ENCODE measurements at places on chromosomes 12 and 14. TPM values are rescaled to one million over a fixed set of nuclear protein-coding genes. Genes with fewer than 3 reads are reported as not detected.

DNA sequence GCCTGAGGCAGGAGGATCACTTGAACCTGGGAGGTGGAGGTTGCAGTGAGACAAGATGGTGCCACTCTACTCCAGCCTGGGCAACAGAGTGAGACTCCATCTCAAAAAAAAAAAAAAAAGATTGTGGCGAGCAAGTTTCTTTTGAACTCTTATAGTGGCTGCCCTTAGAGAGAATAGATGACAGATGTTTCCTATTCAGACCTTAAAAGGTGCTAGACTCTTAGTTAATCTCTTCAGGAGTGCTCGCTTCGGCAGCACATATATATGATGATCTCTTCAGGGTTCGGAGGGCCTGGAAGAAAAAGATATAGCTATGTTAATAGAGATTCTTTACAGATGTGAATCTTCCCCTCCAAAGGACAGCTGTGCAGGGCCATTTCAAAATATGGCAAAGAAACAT, 73.1 kb upstream of the AMN1 start:
- no peak overlapping the region for H3K4me3 ChIP-seq
- no peak for DNase-seq
- H3K27ac ChIP-seq = peak overlapping the region; percentile 21
- H3K4me1 ChIP-seq = peaks cover 46% of the 10 kb centered on the region
- H3K36me3 ChIP-seq = peaks cover 20% of the 10 kb centered on the region
- no peaks in the 10 kb centered on the region for H3K27me3 ChIP-seq

GRCh38 chr14:99806836-99807235, 13.6 kb downstream of the EML1 start:
- H3K36me3 ChIP-seq = no peaks in the 10 kb centered on the region
- no peak overlapping the region for H3K27ac ChIP-seq
- no peaks in the 10 kb centered on the region for H3K4me1 ChIP-seq
- H3K27me3 ChIP-seq = peaks cover 22% of the 10 kb centered on the region
- no peak for DNase-seq

DNA sequence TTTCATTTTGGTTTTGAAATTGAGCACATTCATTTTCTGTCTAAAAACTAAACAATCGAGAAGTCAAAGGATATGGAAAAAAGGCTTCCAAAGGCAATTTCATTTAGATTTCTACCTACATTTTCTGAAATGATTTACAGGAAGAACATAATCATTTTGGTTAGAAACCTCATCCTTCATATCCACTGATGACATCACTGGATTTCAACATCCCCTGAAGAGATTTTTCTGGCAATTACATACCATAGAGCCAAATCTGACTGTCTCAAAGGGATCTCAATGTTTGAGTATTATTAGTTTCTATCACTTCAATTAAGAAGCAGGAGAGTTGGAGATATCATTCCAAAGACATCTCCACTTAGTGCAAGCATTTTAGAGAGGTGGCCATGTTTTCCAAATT, 137.8 kb downstream of the TTC7B start:
- peak overlapping the region; percentile 97 for H3K27ac ChIP-seq
- no peak for DNase-seq
- H3K4me1 ChIP-seq = peaks cover 39% of the 10 kb centered on the region
- H3K27me3 ChIP-seq = no peaks in the 10 kb centered on the region

GRCh38 chr12:52454411-52455201, 2.7 kb upstream of the KRT6B start:
- H3K27ac ChIP-seq = no peak overlapping the region
- no peaks in the 10 kb centered on the region for H3K36me3 ChIP-seq
- H3K4me3 ChIP-seq = no peak overlapping the region
- H3K27me3 ChIP-seq = peaks cover 4% of the 10 kb centered on the region

ASB2 gene
- total RNA-seq = 11.7 TPM

DNA sequence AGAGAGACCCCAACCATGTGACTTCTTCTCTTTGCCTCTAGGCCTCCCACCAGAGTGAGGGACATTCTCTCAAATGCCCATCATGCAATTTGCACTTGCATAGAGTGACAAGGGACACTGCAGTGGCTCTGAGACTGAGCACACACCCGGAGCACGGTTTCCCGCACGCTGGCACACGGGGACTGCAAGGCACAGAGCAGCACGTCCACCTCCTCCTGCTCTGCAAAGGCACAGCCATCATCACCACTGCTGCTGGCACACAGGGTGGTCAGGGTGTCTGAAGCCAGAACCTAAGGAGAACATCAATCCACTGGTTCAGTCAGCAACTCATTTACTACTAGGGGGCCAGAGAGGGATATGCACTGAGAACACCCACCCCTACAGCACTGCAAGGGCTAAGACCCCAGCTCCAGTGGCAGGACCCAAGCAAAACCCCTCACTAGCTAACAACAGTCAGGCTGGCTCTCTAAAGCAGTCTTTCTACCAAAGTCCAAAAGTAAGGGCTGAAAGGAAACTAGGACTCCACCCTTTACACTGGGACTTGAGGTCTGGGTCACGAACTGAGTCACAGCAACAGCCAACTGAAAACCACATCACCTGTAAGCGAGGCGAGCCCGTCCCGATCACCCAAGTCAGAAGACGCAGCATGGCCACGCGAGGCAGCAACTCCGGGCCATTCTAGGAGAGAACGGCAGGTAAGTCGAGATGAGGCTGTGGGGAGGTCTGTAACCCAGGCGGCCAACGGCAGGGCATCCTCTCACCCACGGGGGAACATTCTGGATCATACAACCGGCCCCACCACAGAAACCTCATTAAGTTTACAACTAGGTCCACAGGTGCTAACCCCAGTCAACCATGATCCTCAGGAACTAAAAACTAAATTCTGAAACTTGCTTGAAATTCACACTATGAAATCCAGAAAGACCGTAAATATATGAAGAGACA, 37.9 kb downstream of the GCN1 start:
- H3K36me3 ChIP-seq = peaks cover 64% of the 10 kb centered on the region
- DNase-seq = no peak
- no peaks in the 10 kb centered on the region for H3K4me1 ChIP-seq

OR6C2 gene
- not detected for total RNA-seq

LHX5 gene
- total RNA-seq = not detected

DNA sequence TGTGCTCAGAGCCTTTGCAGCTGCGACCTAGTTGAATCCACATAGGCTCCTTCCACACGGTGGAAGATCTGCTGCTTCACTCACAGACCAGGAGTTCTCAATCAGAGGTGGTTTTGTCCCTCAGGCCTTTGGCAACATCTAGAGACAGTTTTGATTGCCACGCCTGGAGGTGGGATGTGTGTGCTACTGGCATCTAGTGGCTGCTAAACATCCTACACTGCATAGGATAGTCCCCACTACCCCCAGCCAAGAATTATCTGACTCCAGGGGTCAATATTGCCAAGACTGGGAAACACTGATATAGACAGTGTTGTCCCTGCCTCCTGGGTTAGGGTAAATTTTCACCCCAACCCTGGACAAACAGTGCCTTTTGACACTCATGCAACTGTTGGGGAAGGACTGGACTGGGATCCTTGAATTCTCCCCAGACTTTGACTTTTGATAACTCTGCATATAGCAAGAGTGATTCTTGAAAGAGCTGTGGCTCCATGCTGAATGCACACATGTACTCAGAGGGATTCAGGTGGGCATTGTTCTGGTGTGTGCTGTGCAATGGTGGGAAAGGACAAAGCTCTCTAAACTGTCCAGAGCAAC, 39.8 kb downstream of the BAZ2A start:
- DNase-seq = peak; percentile 55
- H3K27me3 ChIP-seq = no peaks in the 10 kb centered on the region
- no peaks in the 10 kb centered on the region for H3K36me3 ChIP-seq
- peaks cover 2% of the 10 kb centered on the region for H3K4me1 ChIP-seq

DNA sequence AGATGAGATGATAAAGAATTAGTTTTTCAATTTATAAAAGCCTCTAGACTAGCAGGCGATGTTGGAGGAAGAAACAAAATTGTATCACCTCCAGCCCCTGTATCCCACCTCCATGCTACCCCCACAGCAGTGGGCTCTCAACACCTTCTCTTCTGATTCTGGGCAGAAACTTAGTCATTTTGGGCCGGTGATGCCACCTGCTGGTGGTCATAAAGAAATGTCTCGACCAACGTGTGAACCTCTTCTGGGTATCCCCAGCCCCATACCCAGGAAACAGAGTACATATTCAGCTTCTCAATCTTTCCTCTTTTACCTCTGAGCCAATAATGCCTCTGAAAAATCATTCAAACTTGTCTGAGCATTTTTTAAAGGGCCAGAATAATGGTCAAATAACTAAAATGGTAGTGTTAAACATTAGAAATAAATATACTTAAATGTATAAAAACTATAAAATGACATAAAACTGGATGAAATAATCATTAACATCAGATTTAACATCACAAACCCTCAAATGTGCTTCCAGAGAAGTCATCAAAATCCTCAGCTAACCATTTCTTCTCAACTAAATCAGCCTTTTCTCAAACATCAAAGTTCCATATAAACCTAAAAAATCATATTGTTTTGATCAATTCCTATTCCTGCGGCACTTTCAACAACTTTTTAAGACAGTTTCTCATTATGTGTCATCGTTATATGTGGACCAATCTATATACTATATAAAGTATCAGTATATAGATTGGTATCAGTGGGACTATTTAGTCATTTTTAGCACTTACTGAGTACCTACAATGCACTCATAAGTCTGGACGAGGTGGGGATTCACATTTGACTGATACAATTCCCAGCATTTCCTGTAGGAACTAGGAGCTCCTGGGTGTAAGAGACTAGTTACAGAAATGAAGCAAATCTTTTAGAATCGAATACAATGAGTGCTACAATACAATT, 69.4 kb downstream of the ATXN2 start:
- peak; percentile 72 for DNase-seq
- no peak overlapping the region for H3K4me3 ChIP-seq
- peak overlapping the region; percentile 1 for H3K27ac ChIP-seq
- peaks cover 20% of the 10 kb centered on the region for H3K36me3 ChIP-seq

- H3K4me1 ChIP-seq = peaks cover 17% of the 10 kb centered on the region
- H3K4me3 ChIP-seq = peak overlapping the region; percentile 97
- H3K27me3 ChIP-seq = peaks cover under 1% of the 10 kb centered on the region
- H3K36me3 ChIP-seq = peaks cover 23% of the 10 kb centered on the region
- peak; percentile 25 for DNase-seq
These were observed 906 bp downstream of the LARP4 start for GRCh38 chr12:50401500-50402081.

ORMDL2 gene
- 24.2 TPM for total RNA-seq

GRCh38 chr12:30753233-30753632, 1.5 kb downstream of the CAPRIN2 start:
- no peak overlapping the region for H3K27ac ChIP-seq
- no peaks in the 10 kb centered on the region for H3K27me3 ChIP-seq
- H3K4me1 ChIP-seq = peaks cover 42% of the 10 kb centered on the region
- peak; percentile 57 for DNase-seq
- H3K4me3 ChIP-seq = peak overlapping the region; percentile 96

- H3K4me1 ChIP-seq = no peaks in the 10 kb centered on the region
- no peak overlapping the region for H3K27ac ChIP-seq
- no peaks in the 10 kb centered on the region for H3K36me3 ChIP-seq
- H3K4me3 ChIP-seq = no peak overlapping the region
- DNase-seq = no peak
- H3K27me3 ChIP-seq = peaks cover 2% of the 10 kb centered on the region
These were observed 201.8 kb upstream of the RMST start for GRCh38 chr12:97260786-97261185.

- no peaks in the 10 kb centered on the region for H3K27me3 ChIP-seq
- no peak overlapping the region for H3K27ac ChIP-seq
- no peaks in the 10 kb centered on the region for H3K4me1 ChIP-seq
- H3K4me3 ChIP-seq = no peak overlapping the region
- no peaks in the 10 kb centered on the region for H3K36me3 ChIP-seq
These were observed 732.4 kb downstream of the AACS start for GRCh38 chr12:125797421-125798175.

- DNase-seq = no peak
- no peaks in the 10 kb centered on the region for H3K36me3 ChIP-seq
These were observed 57.5 kb upstream of the TMCC3 start for GRCh38 chr12:94707892-94708291.

DNA sequence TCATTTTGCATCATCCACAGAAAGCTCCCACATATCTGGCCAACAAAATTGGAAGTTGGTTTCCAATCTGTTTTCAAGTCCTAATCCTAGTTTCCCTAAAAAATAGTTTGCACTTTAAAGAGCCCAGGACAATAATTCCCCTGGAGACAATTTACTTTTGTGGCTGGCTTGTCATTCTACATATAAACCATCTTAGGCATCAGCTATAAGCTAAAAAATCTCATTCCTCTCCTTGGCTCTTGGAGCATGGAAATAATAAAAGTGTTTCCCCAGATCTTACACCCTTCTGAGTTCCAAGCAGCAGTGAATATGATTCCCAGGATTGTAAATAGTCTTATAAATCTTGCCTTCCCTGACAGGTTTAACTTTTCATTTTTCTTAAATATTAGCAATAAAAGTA, 89.1 kb upstream of the NUDT4 start:
- DNase-seq = no peak
- no peak overlapping the region for H3K27ac ChIP-seq
- no peaks in the 10 kb centered on the region for H3K36me3 ChIP-seq
- H3K27me3 ChIP-seq = no peaks in the 10 kb centered on the region

DNA sequence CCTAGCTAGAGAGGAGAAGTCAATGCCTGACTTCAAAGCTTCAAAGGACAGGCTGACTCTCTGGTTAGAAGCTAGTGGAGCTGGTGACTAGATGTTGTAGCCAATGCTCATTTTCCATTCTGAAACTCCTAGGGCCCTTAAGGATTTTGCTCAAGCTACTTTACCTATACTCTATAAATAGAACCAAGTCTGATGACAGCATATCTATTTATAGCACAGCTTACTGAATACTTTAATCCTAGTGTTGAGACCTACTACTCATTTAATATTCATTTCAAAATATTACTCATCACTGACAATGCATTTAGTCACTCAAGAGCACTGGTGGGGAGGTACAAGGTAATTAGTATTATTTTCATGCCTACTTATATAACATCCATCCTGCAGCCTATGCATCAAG, 137.2 kb upstream of the PELI2 start:
- no peak overlapping the region for H3K4me3 ChIP-seq
- peaks cover 2% of the 10 kb centered on the region for H3K4me1 ChIP-seq
- H3K27me3 ChIP-seq = peaks cover 15% of the 10 kb centered on the region
- no peak overlapping the region for H3K27ac ChIP-seq
- no peak for DNase-seq

GRCh38 chr14:93582516-93582915, 151.8 kb downstream of the UNC79 start:
- H3K27me3 ChIP-seq = peaks cover 1% of the 10 kb centered on the region
- DNase-seq = no peak
- no peaks in the 10 kb centered on the region for H3K4me1 ChIP-seq
- H3K4me3 ChIP-seq = no peak overlapping the region

DNA sequence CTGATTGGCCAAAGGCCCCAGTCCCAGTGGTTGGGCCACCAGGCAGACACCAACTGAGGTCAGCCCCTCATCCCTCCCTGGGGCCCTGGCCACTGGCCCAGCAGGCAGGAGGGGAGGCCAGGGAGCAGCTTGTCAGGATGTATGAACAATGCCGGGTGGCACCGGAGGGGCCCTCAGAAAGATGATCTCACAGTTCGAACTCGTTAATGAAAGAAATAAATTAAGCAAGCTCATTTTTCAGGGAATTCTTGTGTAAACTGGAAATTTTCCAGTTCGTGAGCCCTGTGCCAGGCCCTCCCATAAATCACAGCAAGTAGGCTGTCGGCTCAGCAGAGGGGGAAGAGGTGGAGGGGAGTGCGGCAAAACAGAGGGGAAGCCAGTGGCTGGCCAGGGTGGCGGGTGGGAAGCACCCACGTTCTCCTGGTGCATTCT, 177.0 kb upstream of the VASH1 start:
- DNase-seq = no peak
- peaks cover 2% of the 10 kb centered on the region for H3K27me3 ChIP-seq
- H3K27ac ChIP-seq = no peak overlapping the region
- no peak overlapping the region for H3K4me3 ChIP-seq

- no peaks in the 10 kb centered on the region for H3K4me1 ChIP-seq
These were observed 290.6 kb upstream of the NAV3 start for GRCh38 chr12:77540097-77540496.

- H3K27me3 ChIP-seq = no peaks in the 10 kb centered on the region
- no peak for DNase-seq
- no peak overlapping the region for H3K27ac ChIP-seq
- no peaks in the 10 kb centered on the region for H3K36me3 ChIP-seq
- H3K4me1 ChIP-seq = peaks cover 28% of the 10 kb centered on the region
These were observed 52.9 kb downstream of the LGMN start for GRCh38 chr14:92695562-92695961.
